Activated T-helper 2 cell treated with anti-CD3 and anti-CD28 coated beads, Interferon-gamma antibody, Interleukin-2, Interleukin-4, amounts not matched to agents 10 μg/mL and 5 μg/mL and 100 μg/mL, durations not matched to agents 14 hours and 24 hours and 36 hours (primary cell): ENCODE measurements at places on chromosomes 1 and 21. TPM values are rescaled to one million over a fixed set of nuclear protein-coding genes. Genes with fewer than 3 reads are reported as not detected.

The ESPN gene
- 0.87 and 1.0 TPM in 2 replicates for total RNA-seq

The F13B gene
- total RNA-seq = not detected in 2 replicates

The C1orf87 gene
- total RNA-seq = not detected in 2 replicates

The FCGR2B gene
- not detected in 2 replicates for total RNA-seq

DNA sequence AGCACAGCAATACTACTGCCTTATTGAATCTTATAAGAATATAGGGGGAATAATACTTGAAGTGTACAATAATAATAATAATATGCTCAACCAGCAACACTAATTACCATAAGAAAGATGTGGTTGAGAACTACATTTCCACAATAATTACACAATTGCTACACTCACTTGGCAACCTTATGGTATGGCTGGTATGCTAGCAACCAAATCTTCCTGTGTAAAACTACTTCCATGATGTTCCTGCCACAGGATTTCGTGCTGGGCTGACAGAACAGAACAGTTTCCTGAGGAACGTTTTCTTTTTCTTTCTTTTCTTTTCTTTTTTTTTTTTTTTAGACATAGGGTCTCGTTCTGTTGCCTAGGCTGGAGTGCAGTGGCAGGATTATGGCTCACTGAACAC is 50.6 kb downstream of the KIF26B start:
- H3K36me3 ChIP-seq = no peaks in the 10 kb centered on the region
- no peak overlapping the region for H3K27ac ChIP-seq
- no peak for DNase-seq

The KRTAP13-2 gene
- total RNA-seq = not detected in 2 replicates

The LORICRIN gene
- total RNA-seq = not detected in 2 replicates

DNA sequence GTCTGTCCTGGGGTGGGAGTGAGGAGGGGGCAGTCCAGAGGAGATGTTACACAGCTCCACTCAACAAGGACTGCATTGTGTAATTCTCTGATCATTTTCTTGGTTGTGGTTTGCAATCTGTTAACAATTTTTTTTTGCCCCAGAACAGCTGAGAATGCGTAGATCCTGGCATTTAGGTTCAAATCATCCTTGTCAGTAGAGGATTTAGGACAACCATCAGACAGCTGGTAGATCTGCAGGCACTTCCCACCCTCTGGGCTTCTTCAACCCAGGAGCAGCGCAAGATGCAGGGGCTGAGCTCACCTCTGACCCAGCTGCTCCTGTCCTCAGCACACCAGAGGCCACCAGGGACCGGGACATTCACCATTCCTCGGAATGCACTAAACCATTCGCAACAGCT is 13.5 kb downstream of the BCAR3 start:
- H3K4me3 ChIP-seq = no peak overlapping the region
- H3K36me3 ChIP-seq = peaks cover 17% of the 10 kb centered on the region
- H3K27me3 ChIP-seq = no peaks in the 10 kb centered on the region
- DNase-seq = no peak
- no peak overlapping the region for H3K27ac ChIP-seq

The RGS16 gene
- 50.2 and 50.5 TPM in 2 replicates for total RNA-seq

DNA sequence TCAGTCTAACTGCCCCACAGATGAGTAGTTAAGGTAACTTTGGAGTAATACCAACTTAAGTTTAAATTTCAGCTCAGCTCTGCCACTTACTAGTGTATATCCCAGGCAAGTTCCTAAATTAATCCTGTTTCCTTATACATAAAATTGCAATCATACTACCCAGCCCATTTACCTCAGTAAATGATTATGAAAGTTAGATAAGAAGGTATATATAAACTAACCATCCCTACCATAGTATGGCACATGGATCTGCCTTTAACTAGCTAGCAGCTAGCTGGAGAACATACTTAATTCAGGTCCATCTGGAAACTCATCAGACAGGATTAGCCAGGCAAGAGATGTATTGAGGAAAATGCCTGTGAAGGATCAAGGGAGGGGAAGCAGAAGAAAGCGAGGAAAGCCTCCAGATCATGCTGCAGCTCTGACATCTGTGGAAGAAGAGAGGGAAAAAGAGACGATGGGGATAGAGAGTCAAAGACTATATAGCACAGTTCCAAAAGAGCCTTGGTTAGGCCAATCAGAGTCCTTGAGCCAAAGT is 8.0 kb upstream of the JAK1 start:
- no peaks in the 10 kb centered on the region for H3K27me3 ChIP-seq
- H3K27ac ChIP-seq = no peak overlapping the region
- no peaks in the 10 kb centered on the region for H3K36me3 ChIP-seq
- H3K4me1 ChIP-seq = no peaks in the 10 kb centered on the region

DNA sequence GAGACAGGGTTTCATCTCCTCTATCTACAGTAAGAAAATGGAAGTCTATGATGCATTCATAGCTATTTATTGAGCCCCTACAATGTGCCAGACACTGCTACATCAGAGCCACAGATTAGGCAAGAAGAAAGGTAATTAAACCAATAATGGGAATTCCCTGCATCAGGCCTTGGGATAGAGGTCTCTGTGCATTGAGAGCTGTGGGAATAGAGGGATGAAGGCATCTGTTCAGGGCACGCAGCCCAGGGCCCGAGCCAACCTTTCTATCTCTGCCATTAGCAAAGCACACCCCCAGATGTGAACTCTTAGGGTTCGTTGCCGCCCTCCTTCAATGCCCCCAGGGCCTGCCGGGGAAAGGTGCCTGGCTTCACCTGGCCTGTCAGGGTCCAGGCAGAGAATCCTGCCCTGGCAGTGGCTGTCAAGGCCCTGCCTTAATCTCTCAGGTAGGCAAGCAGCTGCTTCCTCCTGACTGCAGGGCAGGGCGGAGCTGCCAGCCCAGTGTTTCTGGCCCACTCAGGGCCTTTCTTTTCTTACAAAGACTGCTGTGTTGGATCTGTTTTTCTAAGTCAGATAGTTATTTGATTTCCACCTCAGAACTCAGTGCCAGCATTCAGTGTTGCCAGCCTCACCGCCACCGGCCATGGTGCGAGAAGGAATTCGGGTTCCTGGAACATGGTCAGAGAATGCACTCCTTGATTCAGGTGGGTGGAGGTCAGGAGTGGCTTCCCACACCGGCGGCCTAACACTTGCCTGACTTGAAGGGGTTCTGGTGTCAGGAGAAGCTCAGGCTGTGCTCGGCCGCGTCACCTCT is 76.1 kb downstream of the PGM1 start:
- peaks cover 9% of the 10 kb centered on the region for H3K4me1 ChIP-seq
- H3K4me3 ChIP-seq = no peak overlapping the region

- no peaks in the 10 kb centered on the region for H3K36me3 ChIP-seq
- no peaks in the 10 kb centered on the region for H3K27me3 ChIP-seq
- H3K4me3 ChIP-seq = no peak overlapping the region
- H3K27ac ChIP-seq = no peak overlapping the region
- no peaks in the 10 kb centered on the region for H3K4me1 ChIP-seq
Measured at GRCh38 chr1:79716447-79716846, 709.9 kb upstream of the ADGRL4 start.

The UBL4B gene
- not detected in 2 replicates for total RNA-seq

DNA sequence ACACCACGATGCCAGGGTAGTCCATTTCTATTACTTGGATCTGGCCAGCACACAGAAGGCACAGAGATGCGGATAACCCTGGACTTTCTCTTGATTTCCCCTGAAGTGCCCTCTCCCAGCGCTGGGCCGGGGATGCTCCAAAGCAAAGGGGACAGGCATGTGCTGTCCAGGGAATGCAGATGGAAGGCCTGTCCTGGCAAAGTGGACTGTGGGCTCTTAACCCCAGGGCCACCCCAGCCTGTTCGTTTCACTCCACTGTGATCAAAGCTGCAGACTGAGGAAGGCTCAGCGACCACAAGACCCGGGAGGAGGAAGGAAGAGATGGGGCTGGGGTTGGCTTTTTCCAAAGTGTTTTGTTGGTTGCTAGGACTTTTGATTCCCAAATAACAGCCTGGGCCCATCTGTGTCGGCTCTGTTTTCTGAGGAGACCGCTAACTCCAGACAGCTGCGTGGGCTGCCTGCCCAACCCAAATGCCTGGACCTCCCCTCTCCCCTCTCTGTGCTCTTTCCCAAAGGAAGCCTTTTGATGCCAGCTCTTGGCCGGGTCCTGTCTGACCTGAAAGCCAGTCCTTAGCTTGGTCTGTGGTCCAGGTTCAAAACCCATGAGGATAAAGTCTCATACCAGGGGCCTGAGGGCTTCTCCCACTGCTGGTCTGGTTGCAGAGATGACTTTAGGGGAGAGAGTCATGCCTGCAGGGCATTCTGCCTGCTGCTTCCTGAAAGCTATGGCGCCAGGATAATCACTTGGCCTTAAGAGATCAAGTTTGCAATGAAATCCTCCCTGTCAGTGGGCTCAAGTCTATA is 119.6 kb upstream of the CD34 start:
- no peak for DNase-seq
- H3K4me1 ChIP-seq = no peaks in the 10 kb centered on the region
- H3K36me3 ChIP-seq = no peaks in the 10 kb centered on the region
- H3K27ac ChIP-seq = no peak overlapping the region

The RIPPLY3 gene
- 0.21 TPM in 1 of 2 replicates, not detected in the other for total RNA-seq

The CLSTN1 gene
- 46.5 and 48.8 TPM in 2 replicates for total RNA-seq

- no peak for DNase-seq
- H3K4me3 ChIP-seq = no peak overlapping the region
- H3K36me3 ChIP-seq = no peaks in the 10 kb centered on the region
- H3K27me3 ChIP-seq = peaks cover 4% of the 10 kb centered on the region
- H3K4me1 ChIP-seq = peaks cover 16% of the 10 kb centered on the region
Measured at GRCh38 chr21:45365608-45366241, 39.2 kb upstream of the COL18A1 start.

- H3K36me3 ChIP-seq = no peaks in the 10 kb centered on the region
- no peak overlapping the region for H3K4me3 ChIP-seq
- H3K4me1 ChIP-seq = no peaks in the 10 kb centered on the region
- H3K27ac ChIP-seq = no peak overlapping the region
- no peak for DNase-seq
- H3K27me3 ChIP-seq = peaks cover 37% of the 10 kb centered on the region
Measured at GRCh38 chr1:229041946-229042345, 229.0 kb upstream of the RAB4A start.

DNA sequence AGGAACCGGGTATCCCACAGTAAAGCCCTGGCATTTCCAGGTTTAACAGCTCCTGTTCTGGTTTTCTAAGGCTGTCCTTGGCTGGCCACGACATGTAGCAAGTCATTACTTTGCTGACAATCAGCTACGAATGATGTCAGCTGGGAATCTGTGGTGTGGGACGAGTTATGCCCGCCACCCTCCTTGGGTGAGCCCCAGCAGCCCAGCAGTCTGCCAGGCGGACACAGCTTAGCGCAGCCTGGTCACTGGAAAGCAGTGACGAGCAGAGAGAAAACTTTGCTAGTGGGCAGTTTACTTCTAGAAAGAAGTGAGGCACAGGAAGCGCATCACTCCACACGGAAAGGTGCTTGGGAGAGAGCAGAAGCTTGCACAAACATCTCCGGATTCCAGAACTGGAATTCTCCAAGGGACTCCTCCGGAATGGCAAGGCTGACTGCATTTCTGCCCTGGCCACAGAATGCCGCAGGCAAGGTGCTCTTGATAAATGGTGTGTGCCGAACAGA is 15.5 kb upstream of the ZNF436 start:
- no peak overlapping the region for H3K27ac ChIP-seq
- H3K4me1 ChIP-seq = no peaks in the 10 kb centered on the region
- H3K36me3 ChIP-seq = no peaks in the 10 kb centered on the region
- no peaks in the 10 kb centered on the region for H3K27me3 ChIP-seq

- H3K4me1 ChIP-seq = peaks cover 23% of the 10 kb centered on the region
- no peaks in the 10 kb centered on the region for H3K36me3 ChIP-seq
- no peak overlapping the region for H3K27ac ChIP-seq
- H3K4me3 ChIP-seq = no peak overlapping the region
- H3K27me3 ChIP-seq = no peaks in the 10 kb centered on the region
- no peak for DNase-seq
Measured at GRCh38 chr1:221801251-221801661, 59.4 kb upstream of the DUSP10 start.

The GBP5 gene
- total RNA-seq = 34.3 TPM in 2 replicates

DNA sequence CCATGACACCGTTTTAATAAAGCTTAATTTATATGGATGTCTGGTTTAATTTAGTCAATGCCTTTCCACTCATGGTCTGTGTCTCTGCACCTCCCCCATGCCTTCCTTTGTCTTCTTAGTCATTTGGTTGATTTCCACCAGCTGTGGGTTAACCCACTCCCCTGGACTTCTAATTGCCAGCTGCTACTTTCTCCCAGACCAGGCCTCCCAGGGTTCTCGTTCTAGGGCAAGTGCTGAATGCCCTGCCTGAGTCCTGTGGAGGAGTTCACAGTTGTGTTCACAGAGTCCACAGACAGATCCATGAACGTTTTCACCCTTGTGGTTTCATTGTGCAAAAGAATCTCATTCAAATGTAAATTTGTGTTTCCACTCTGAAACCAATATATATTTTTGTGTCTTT is 243.4 kb downstream of the NUF2 start:
- H3K27ac ChIP-seq = no peak overlapping the region
- DNase-seq = no peak
- no peaks in the 10 kb centered on the region for H3K4me1 ChIP-seq
- H3K27me3 ChIP-seq = no peaks in the 10 kb centered on the region
- H3K36me3 ChIP-seq = no peaks in the 10 kb centered on the region

The TEDDM1 gene
- not detected in 2 replicates for total RNA-seq

GRCh38 chr1:60739729-60740128 is 342.6 kb upstream of the NFIA start:
- no peaks in the 10 kb centered on the region for H3K27me3 ChIP-seq
- H3K36me3 ChIP-seq = no peaks in the 10 kb centered on the region
- no peak for DNase-seq
- H3K4me1 ChIP-seq = no peaks in the 10 kb centered on the region
- H3K27ac ChIP-seq = no peak overlapping the region
- H3K4me3 ChIP-seq = no peak overlapping the region

DNA sequence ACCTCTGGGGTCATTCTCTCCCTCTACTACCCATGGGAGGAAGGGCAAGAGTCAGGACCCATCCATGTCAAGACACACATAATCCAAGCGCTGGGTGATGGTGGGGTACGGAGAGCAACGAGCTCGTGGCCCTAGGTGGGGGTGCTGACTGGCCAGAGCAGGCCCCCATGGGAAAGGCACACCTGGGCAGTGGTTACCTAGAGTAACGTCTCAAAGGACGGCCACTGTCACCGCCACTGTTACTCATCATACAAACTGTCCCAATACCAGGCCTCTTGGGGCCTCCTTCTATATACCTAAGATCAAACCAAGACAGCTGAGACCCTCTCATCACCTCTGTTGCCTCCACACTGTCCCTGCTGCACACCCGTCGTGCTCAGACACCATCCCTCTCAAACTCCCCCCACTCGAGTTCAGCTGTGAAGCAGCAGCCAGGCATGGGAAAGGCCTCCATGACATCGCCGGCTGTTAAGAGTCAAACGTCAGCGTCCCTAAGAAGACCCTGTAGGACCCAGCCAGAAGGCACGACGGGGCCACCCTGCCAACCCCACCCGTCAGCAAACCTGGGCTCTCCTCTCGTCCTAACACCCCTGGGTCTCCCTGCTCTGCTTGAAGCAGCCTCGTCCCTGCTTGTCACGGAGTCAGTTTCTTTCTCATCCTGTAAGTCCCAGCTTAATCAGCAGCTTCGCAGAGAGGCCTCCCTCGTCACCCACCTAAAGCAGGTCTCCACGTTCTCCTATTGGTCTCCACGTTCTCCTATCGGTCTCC is 15.3 kb downstream of the NPHP4 start:
- no peak overlapping the region for H3K4me3 ChIP-seq
- peaks cover 15% of the 10 kb centered on the region for H3K4me1 ChIP-seq
- no peak for DNase-seq
- no peak overlapping the region for H3K27ac ChIP-seq
- peaks cover 21% of the 10 kb centered on the region for H3K36me3 ChIP-seq
- no peaks in the 10 kb centered on the region for H3K27me3 ChIP-seq
